Activated CD4-positive, alpha-beta T cell treated with anti-CD3 and anti-CD28 coated beads, Interleukin-2, Interleukin-4, amounts not matched to agents 100 ng/mL and 50 ng/mL, durations not matched to agents 16 hours and 8 hours (primary cell): ENCODE measurements at places on chromosomes 11 and 22.

DNA sequence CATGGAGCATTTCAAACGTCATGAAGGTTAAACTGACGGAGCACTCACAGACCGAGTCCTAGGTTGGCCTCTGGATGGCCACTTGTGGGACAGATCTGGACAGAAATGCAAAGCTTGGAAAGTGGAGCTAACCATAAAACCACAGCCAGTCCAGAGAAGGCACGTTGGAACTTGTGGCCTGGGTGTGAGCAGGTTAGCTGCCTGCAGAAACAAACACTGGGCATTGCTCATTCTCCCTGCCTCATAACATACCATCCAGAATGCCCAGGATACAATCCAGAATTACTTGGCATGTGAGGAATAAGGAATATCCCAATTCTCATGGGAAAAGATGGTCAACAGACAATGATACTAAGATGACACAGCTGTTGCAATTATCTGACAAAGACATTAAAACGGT lies 1005.0 kb downstream of the TBC1D22A start:
- DNase-seq = no peak

DNA sequence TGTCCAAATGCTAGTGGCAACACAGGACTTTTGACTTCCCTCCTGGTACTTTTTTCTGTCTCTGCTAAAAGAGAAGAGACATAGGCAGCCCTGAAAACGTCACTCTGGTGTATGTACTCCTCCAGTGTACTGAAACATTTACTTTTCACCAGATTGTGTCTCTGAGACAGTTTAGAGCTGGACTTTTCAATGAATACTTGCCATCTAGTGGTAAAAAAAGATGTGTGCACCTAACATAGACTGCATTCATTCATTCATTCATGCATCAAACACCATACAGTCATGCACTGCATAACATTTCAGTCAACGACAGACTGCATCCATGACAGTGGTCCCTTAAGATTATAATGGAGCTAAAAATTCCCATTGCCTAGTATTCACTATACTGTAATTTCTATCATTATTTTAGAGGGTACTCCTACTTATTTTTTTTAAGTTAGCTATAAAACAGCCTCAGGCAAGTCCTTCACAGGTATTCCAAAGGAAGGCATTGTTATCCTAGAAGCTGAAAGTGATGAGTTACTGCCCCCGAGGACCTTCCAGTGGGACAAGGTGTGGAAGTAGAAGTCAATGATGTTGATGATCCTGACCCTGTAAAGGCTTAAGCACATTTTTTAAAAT lies 186.2 kb downstream of the SPON1 start:
- DNase-seq = peak; percentile 14

DNA sequence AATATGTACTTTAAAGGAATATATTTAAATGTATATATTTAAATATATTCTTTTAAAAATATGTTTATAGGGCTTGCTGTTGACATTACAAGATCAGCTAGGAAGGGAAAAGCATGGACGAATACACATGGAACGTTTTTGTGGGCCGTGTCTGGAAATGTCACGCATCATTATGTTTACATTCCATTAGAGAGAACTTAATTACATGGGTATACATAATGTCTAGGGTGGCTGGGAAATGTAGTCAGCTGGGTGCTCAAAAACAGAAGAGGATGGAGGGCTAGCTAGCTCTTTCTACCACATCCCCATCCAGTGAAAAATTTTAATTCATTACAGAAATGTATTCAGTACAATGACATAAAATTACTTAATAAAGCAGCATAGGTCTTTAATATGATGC lies 371.2 kb downstream of the DYNC2H1 start:
- DNase-seq = no peak

- DNase-seq = no peak
Measured at GRCh38 chr22:33427461-33427860, 369.3 kb upstream of the SYN3 start.

DNA sequence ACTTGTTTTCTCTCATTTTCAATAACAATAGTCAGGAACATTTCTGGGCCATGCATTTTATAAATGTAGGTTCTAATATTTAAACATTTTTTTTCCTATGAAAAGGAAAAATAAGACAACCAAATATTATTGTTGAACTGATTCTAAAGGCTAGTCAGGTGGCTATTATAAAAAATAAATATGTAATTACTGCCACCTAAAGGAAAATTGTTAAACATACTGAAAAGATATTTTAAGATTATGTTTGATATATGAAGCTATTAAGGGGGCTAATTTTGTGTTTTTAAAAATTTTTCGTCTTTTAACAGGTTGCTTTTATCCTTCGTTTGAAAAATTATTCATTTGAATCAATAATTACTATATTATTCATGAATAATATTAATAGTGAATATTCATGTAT lies 62.2 kb upstream of the FDX1 start:
- DNase-seq = no peak

DNA sequence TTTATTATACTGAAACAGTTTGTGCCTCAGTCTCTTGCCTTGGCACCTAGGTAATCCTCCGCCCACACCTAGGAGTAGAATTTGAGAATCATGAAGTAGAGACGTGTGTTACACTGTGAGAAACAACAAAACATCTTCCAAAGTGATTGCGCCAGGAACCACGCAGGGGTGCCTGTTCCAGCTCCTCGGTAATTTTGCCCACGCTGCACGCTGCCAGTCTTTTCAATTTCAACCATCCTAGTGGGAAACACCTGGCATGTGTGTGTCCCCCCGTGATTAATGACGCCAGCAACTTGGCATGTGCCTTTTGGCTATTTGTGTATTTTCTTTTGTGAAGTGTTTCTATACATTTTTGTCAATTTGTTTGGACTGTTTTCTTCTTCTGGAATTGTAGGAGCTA lies 919.1 kb downstream of the BRD1 start:
- DNase-seq = no peak
